ENCODE measurements at places on chromosomes 4 and X.

DNA sequence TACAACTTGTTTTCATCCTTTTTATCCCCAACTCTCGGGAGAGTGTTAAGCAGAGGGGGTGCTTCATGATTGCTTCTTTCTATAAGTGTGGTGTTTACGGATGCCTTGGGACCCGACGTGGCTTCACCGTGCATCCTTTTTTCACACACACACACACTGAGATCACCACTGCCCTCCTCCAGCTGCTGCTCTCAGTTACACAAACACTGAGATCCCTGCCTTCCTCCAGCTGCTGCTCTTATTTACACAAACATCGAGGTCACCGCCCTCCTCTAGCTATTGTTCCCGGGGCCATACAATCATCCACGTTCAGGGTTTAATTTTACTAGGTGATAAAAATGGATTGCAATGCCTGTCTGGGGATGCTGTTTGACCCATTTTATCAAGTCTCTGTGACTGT is 155.4 kb upstream of the FAM9B start:
- DNase-seq, result no peak

- no peak for DNase-seq
These were observed 5.5 kb downstream of the GSTCD start for GRCh38 chr4:105714071-105714521.

- DNase-seq, result no peak
These were observed 14.8 kb downstream of the LINC00632 start for GRCh38 chrX:140724309-140724708.

- DNase-seq, result no peak
These were observed 51.6 kb downstream of the ELF4 start for GRCh38 chrX:130058652-130059051.

DNA sequence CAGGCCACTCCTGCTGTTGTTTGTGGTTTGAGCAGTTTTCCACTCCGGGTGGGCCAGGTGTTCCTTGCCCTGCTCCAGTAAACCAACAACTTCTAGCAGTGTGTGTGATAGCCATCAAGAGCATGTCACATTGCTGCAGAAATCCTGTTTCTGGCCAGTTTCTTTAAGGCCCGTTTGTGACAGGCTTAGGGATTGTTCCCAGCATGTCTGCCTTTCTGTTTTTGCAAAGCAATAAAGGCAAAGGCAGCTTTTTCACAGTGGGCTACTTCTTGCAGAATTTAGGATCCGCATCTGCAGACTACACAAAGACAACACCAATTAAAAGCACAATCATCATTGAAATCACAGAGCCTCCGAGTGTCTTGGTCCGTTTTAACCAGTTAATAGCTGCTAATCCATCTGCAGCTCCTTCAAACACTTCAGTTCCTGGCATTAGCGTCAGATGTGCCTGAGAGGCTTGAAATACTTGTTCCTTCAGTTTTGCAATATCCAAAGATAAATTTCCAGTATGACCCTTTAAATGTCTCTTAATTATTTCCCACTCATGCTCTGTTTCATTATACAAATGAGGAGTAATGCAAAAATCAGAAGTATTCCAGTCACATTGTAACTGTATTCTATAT is 65.1 kb downstream of the ADAM29 start:
- DNase-seq, result no peak

DNA sequence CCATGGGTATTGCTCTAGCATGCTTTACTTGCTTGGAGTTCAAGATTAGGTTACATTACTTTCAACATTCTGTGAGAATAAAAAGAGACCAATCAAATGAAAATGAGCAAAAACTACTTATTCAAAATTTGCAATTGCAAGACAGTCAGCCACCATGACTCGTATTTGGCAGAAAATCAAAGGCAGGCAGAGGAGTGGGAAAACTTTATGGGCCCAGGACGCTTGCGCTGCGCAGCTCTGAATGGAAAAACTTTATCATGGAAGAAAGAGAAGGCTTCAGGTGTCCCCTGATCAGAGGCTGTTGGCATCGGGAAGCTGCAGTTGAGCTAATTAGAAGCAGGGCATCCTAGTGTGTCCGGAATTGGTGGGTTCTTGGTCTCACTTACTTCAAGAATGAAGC is 250.6 kb downstream of the USP46 start:
- no peak for DNase-seq

GRCh38 chrX:38636949-38637819 is 75.8 kb downstream of the TSPAN7 start:
- no peak for DNase-seq

GRCh38 chrX:57451426-57452020 is 140.3 kb upstream of the ZXDB start:
- DNase-seq, result no peak

DNA sequence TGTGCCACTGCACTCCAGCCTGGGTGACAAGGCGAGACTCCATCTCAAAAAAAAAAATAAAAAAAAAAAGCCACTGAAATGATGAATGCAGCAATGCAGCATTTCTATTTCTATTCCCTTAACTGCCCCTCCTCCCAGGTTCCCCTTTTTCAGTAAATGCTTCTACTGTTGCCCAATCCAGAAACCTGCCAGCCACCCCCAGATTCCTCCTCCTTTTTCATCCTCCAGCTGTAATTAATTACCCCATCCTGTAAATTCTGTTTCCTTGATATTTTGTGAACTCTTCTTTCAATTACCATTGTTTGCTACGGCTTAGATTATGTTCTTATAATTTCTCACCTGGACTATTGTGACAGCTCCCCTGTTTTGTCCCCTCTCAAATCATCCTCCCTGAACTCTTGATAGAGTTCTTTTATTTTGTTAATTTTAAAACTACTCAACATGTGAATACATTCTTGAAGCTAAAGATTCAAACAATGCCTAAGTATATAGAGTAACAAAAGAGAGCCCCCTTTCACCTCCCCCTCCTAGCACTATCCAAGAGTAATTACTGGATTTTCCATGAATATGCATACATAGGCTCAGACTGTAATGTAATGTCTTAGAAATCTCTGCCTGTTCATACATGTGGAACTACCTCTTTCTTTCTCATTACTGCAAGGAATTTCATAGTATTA is 140.6 kb upstream of the GPC4 start:
- DNase-seq, result no peak

DNA sequence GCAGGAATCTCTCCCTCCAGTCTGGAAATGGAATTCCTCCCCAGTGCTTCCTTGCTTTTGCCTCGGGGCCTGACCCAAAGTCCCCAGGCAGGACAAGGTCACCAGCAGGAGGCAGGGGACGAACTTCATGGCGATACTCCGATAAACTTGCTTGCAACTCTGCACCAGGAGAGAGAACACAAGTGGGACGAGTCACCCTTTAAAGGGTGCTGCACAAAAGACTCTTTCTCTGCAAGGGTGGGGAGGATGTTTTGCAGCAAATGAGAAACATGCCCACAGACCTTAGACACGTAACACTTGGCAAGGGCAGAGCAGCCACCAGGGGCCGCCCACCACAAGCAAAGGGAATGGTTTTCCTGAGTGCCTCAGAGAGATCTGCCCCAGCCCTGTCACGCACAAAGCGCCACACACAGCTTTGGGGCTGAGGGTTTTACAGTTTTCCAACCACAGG is at the start of gene FGFBP2:
Gene FGFBP2, minus strand, starts transcription at position 175 of the 451 bp plus-strand sequence. Its CDS starts 46 bp downstream, at position 129.
- DNase-seq, result no peak

- no peak for DNase-seq
These were observed at the start of gene NALF2 for GRCh38 chrX:69503782-69504625. TSS of gene NALF2 (plus strand) at chrX:69504326. CDS start at chrX:69505283, 957 bp downstream.

DNA sequence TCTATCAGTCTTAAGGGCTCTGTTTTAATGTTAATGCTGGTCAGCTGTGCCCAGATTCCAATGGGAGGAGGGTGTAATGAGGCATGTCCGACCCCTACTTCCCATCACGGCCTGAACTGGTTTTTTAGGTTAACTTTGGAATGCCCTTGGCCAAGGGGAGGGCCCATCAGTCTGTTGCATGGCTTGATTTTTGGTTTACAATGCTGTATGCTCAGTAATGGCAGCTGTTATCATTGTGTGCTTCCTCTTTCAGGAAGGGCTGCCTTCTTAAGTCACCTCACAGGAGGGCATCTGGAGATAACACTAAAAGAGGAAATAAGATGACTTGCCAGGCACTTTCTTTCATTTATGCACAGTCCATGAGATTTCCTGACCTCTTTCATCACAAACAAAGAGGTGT is 36.3 kb downstream of the ATXN3L start:
- no peak for DNase-seq

GRCh38 chr4:732486-732885 is 26.9 kb downstream of the PCGF3 start:
- DNase-seq, result no peak

DNA sequence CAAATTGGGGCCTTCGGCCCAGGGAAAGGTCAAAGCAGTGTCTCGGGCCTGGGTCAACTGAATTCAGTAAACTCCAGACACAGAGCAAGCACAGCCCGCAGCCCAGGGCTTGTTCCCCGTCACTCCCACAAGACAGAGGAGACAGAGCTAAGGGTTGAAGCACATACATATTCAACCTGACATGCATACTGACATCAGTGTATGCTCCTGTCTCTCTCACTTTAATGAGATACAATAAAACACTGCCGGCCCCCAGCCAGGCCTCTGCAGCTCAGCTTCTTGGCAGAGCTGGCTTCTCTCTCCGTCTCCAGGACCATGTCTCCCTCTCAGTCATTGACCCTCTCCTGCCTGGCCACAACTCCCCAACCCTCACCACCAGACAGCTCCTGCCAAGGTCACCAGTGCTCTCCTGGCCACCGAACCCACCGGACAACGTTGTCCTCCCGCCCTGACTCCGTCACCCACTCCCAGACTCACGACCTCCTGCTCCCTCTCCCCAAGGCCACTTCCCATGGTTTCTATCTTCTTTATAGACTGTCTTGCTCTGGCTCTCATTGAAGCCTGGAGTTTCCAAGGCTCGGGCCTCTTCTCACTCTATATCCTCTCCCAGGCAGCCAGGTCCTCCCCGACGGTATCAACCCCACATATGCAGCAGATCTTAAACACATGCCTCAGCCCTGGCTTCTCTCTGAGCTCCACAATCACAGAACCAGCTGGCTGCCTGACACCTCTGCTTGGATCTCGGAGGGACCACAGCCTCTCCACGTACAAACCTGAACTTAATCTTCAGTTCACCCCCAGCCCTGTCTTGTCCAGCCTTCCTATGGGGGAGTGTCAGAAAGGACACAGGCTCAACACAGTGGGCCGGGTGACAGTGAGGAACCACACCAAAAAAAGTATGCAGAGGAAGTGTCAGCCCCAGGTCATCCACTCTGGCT is 67.7 kb upstream of the C4orf50 start:
- no peak for DNase-seq

DNA sequence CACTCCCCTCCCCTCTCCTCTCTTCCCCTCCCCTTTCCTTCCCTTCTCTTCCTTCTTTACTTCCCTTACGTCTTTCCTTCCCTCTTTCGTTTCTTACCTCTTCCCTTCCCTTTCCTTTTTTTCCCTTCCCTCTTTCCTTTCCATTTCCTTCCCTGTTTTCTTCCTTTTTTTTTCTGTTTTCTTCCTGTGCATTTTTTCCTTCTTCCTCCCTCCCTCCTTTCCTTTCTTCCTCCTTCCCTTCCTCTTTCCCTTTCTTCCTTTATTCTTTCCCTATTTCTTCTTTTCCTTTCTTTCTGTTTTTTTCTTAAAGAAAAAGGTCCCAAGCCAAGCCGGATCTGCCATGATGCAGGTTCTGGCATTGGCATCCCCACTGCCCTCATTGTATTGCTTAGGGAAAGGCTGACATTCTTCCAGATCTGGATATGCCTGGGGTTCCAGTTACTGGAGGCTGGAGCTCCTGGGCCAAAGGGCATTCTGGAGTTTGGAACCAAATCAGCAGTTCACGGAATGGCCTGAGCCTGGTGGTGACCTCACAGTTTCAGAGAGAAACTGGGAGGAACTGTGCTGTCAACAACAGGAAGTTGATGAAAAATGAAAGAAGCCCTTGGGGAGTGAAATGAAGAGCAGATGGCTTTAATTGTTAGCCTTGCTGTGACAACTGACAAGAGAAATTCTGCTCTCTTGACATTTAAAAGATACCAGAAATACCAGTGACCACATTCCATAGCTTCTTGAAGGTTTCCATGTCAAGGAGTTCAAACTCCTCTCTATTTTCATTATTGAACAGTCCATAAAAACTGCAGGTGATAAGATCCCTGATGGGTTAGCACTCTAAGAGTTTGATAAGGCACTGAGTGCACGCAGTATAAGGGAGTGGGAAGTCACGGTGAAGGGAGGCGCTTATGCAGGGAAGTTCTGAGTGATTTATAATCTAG is 622.1 kb downstream of the SPRY1 start:
- DNase-seq, result no peak

GRCh38 chr4:186445040-186445439 is 110.3 kb downstream of the MTNR1A start:
- DNase-seq, result no peak

DNA sequence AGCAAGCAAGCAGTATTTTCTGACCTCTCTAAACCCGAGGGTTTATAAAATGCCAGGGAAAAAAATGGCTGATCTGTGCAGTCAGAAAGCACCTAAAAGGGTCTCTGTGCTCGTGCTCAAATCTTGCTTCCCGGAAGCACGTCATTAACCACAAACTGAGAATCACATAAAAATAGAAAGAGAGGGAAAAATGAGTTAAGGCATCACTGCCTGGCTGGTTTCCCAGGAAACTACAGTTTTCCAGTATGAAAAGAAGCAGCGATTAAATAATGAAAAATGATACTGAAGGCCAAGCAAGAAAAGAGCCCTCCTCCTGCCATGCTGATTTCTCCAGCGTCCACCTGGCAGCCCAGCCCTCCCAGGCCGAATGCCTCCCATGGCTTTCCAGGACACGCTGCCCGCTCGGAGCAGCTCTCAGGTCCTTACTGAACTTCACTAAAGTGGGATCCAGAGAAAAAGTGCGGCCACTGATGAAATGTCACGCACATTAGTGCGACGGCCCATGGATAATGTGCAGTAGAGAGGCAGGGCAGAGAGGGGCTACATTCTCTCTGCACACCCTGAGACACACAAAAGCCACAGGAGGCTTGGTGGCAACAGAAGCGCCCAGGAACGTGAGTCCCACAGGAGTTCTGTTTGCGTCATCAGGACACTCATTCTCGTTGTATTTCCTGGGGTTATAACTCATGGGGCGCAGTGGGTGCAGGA is 80.4 kb downstream of the WFS1 start:
- no peak for DNase-seq

DNA sequence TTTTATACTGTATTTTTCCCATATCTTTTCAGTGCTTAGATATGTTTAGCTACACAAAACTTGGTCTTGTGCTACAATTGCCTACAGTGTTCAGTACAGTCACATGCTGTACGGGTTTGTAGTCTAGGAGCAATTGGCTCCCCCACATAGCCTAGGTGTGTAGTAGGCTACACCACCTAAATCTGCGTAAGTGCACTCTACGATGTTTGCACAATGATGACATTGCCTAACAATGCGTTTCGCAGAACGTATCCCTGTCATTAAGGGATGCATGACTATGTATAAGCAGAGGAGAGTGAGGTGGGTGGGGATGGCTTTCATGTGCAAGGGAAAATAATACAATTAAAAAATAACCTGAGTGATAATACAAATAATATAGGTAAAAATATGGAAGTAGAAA is 131.4 kb downstream of the GBA3 start:
- no peak for DNase-seq

GRCh38 chrX:29862126-29862677 is 353.2 kb upstream of the MAGEB2 start:
- DNase-seq, result no peak

All from dorsolateral prefrontal cortex (tissue), 122 donors.